Activated CD8-positive, alpha-beta memory T cell treated with anti-CD3 and anti-CD28 coated beads for 48 hours (primary cell): ENCODE measurements at places on chromosomes 12 and 14.

DNA sequence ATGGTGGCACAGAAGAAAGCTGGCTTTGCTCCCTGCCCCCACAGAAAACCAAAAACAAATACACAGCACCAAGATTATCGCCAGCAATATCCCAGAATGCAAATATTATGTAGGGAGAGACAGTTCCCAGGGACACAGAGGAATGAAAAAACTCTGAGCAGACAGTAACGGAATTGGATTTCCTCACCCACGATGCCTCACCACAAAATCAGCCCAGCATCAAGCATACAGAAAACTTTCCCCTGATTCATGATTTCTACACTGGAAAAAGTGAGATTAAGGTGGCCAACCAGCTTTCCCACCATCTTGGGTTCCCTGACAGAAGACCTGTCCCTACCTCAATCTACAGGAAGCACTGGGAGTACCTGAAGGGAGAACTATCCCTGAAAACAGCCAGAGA, 36.6 kb downstream of the PARP11 start:
- no peak for DNase-seq

DNA sequence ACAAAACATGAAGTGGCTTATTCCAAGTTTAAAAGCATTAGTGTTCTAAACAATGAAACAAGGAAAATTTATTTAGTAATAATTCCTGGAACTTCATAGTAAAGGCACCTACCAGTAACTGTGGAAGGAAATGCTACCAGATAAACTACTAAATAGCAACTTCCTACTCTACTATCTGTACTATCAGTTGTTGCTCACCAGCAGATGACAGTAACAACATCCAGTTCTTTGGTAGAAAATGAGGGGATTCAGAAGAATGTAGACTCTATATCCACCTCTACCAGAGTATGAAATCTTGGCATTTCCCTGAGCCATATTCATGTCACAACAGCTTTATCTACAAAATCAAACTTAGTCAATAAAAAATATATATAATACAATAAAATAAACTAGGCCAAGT, 3.1 kb downstream of the ENTPD5 start:
- no peak for DNase-seq

GRCh38 chr14:106493962-106494823, 967.8 kb downstream of the TMEM121 start:
- DNase-seq: no peak

- no peak for DNase-seq
Observed at GRCh38 chr14:47490353-47490752, 185.1 kb downstream of the MDGA2 start.

DNA sequence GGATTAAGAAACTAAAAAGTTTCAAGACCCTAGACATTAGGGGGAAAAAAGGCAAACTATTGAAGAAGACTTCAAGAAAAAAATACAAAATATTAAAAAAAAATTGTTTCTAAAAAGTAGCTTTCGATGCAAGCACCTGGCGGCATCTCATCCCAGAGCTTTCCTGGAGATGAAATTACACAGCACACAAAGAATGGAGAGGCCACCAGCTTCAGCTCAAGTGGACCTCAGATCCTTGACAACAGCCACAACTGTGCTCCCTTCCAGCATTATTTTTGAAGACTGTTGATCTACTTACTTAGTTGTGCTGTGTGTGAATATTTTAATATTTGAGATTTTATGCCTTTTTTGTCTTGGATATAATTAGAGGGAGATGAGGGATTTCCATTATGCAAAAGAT, 479.0 kb downstream of the GLT1D1 start:
- DNase-seq: no peak

DNA sequence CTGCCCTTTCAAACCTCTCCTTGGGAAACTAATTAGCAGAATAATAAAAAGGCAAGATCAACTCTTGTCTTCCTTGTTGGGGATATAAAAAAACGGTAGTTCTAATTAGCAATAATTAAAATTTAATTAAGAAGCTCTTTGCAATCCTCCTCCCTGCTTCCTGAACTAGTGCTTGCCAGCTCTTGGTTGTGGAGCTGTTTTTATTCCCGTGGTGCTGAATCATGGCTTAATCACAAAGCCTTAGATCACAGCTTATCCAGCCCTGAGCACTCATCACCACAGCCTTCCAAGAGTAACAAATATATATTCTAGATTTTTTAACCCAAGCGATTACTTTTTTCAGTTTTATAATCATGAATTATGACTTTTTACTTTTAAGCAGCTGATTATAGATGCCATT, 63.2 kb upstream of the INSM2 start:
- no peak for DNase-seq

GRCh38 chr12:65259501-65259900, 19.0 kb upstream of the MSRB3 start:
- no peak for DNase-seq

DNA sequence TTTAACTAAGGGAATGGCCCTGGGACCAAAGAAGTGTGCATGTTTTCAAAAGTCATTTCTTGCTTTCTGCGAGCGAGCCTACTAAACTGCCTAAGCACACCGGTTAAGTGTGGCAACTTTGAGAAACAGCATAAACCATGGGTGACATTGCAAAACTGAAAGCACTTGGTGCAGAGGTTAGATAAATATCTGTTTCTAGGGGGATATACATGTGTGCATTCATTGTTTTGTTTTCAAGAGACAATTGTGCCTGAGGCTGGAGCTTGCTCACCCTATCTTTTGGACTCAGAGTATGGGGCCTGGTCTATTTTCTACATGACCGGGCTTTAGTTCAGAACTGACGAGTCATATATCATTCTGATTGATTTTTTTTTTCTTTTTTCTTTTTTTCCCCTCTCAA, 923.4 kb downstream of the NRXN3 start:
- DNase-seq: no peak

- peak; percentile 89 for DNase-seq
Observed at GRCh38 chr12:132904718-132905328, 17.4 kb upstream of the CHFR start.

DNA sequence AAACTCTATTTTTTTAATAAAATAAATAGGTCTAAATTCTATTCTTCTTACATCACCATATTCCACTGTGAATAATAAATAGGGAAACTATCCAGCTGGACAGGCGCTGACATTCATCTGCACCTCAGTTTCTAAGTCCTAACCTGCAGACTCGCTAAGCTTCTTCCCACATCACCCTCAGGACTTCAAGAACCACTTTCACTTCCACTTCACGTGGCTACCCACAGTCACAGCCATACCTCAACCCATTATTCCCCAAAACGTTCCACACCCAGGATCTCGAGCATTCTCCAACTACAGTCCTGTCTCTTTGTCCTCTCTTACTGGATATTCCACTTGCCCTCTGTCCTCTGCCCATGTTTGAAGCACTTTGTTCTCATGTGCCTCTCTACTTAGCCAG, 71.1 kb downstream of the C2CD5 start:
- DNase-seq: no peak

DNA sequence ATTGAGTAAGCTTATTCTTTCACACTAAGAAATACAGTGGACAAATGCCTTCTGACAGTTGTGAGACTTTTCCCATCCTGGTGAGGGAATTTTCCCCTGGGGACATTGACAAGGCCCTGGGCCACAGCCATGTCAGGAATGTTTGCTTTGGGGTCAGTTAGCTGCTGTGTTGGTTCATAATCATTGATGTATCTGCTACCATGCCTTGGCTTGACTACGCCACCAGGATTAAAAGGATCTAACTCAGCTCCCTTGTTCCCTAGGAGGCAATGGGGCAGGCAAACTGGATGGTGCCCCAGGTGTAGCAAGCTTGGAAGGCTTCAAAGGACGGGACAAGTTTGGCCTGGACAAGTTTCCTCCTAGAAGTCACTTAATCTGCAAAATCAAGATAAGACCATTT, 3.1 kb upstream of the CCDC88C start:
- DNase-seq: no peak

DNA sequence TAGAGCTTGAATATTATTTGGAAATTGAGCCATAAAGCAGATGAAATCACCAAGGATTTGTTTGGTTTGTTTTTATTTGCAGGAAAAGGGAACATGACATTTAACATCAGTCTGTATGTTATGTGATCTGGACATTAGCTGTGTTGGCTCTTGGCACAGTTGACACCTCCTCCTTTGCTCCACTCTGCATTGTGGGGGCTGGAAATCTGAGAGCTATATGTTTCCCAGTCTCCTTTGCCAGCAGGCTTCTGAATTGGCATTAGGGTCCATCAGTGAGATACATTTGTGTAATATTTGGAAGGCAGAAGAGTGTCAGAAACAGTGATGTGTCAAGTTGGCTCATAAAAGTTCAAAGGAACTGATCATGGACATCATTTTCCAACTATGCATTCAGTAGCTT, 322.1 kb upstream of the ATP2B1 start:
- no peak for DNase-seq

DNA sequence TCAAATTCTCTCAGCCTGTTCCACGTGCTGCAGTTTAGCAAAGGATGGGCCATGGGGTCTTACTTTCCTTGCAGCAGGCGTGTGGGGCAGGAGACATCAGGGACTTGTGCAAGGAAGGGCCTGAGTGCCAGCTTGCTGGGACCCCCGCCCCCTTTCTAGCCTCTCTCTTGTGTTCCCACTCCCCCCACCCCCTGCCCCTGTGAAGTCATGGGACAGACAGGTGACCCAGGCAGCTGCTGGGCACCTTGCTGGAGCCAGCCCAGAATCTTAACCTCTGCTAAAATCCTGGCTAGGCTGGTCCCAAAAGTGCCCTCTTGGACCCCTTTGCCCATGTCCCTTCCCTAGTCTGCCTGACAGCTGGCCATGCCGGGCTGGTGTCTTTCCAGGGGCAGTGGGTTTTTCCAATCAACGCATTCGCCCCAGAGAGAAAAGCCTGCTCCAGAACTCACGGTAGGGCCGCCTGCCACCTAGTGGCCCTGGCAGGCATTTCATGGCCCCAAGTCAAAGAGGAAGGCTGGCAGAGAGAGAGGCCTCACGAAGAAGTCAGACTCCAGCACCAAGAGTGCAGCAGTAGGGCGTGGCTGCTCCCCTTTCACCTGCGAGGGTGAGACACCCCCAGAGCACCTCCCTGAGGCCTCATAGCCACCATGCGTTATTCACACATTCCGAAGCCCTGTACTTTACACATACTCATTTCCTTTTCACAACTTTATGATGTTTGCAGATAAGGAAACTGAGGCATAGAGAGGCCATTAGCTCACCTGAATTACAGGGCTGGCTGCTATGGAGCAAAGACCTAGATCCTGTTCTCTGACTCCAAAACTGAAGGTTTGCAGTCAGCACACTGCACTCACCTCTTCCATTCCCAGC, 67.4 kb downstream of the LGMN start:
- peak; percentile 51 for DNase-seq

GRCh38 chr14:93044121-93044520, 71.6 kb downstream of the ITPK1 start:
- DNase-seq: no peak

DNA sequence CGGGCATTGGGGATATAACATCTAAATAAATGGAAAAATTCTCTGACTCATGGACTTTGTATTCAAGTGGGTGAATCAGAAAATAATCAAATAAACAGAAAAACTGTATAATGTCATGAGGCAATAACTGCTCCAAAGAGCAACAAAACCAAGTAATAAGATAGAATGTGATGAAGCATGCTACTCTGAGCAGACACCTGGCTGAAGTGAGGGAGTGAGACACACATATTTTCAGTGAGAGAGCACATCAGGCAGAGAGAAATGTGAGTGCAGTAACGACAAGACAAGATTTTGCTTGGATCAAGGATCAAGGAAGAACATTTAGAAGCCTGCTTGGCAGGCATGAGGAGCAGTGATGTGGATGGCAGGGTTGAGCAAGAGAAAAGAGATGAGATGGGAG, 75.8 kb upstream of the CCDC91 start:
- no peak for DNase-seq

DNA sequence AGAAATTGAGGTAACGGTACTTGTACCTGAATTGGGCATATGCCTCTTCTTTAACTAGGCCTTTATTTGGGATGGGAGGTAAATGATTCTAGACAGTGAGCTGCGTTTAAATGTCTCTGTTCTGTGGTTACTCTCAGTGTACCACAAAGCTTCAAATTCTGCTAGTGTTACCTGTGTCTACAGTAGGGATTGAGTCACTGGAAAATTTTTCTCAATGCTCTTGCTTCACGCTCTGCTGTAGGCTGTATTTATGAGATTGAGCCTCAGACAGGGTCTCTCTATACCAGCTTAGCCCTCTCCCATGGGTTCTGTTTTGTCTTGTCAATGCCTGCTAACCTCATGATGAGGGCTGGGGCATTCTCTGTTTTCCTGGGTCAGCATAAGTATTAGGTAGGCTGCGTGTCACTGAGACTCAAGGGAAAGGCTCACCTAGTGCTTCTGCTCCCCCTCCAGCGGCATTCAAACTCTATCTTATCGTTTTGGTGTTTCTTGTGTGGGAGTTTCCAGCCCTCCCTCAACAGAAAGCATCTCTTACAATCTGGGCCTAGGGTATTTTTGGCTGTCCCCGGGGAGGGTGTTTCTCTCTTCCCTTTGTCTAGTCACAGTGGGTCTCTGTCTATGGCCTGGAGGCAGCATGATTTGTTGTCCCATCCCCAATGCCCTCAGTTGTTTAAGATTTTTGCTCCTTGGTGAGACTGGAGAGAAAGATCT, 285.8 kb downstream of the ADGRD1 start:
- DNase-seq: no peak

DNA sequence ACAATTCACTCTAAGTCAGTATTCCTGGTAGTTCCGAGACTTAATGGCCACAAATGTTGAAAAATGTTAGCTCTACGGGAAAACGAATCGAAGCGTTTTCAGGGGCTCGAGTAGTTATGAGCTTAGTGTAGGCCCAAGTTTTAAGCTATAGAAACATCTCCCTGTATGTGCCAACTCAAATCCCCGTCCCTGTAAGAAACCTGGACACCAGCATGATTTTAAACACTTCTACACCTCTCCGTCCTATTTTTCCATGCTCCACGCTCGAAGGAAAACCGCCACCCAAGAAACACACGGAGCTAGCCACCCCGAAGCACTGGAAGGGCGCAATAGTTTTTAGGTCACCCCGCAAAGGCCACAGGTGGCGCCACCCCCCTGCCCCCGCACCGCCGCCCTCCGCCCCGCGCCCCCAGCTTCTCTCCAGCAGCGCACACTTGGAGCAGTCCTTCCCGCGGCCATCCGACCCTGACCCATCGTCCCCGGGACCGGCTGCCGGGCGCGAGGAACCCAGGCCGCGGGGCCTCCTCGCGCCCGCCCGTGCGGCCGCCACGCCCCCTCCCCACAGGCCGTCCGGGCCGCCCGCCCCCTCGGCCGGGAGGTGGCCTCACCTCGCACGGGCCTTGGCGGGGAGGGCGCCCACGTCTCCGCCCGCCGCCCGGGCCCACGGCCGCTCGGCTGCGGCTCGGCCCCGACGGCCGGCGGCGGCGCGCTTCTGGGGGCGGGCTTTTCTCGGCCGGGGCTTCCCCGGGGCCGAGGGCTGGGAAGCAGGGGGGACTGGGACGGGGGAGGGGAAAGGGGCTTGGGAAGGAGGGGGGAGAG, 522 bp downstream of the R3HDM2 start:
- DNase-seq: peak; percentile 33

GRCh38 chr12:6697584-6698351, 2.8 kb downstream of the PIANP start:
- DNase-seq: no peak

DNA sequence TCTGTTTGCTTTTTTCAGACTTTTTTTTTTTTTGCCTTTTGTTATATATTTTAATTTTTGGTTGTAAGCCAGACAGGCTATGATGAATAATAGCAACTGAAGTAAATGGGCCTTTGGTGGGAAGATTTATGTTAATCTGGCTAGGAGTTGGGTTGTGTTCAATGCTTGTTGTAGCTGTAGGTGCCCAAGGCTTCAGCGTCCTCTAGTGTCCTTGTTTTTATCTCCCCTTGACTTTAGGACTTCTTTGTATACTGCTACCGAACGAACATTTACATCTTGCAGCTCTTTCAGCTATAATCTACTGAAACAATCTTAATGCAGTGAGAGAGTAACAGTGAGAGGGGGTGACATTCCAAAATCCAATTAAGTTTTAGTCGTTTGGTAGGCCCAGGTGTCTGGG, 848.4 kb upstream of the FBXO33 start:
- DNase-seq: no peak

GRCh38 chr12:114757684-114758325, 73.8 kb upstream of the TBX3 start:
- DNase-seq: no peak
